ENCODE measurements at places on chromosomes 12 and 14. TPM values are rescaled to one million over a fixed set of nuclear protein-coding genes. Genes with fewer than 3 reads are reported as not detected.

KRT3 gene
- total RNA-seq: not detected

POTEG gene
- total RNA-seq: not detected

KIAA0586 gene
- 16.9 TPM for total RNA-seq

ESR2 gene
- total RNA-seq: 0.16 TPM

KLRC1 gene
- total RNA-seq: not detected

LRP1-AS gene
- not detected for total RNA-seq

CCDC196 gene
- total RNA-seq: not detected

CMKLR1 gene
- total RNA-seq: 10.0 TPM

CLEC4C gene
- total RNA-seq: not detected

ALX1 gene
- total RNA-seq: not detected

E2F7 gene
- 0.14 TPM for total RNA-seq

- DNase-seq: no peak
Measured at GRCh38 chr12:113006206-113006605, 27.9 kb downstream of the OAS2 start.

GRCh38 chr14:64289571-64289970 is 4.6 kb downstream of the ESR2 start:
- no peak for DNase-seq

DNA sequence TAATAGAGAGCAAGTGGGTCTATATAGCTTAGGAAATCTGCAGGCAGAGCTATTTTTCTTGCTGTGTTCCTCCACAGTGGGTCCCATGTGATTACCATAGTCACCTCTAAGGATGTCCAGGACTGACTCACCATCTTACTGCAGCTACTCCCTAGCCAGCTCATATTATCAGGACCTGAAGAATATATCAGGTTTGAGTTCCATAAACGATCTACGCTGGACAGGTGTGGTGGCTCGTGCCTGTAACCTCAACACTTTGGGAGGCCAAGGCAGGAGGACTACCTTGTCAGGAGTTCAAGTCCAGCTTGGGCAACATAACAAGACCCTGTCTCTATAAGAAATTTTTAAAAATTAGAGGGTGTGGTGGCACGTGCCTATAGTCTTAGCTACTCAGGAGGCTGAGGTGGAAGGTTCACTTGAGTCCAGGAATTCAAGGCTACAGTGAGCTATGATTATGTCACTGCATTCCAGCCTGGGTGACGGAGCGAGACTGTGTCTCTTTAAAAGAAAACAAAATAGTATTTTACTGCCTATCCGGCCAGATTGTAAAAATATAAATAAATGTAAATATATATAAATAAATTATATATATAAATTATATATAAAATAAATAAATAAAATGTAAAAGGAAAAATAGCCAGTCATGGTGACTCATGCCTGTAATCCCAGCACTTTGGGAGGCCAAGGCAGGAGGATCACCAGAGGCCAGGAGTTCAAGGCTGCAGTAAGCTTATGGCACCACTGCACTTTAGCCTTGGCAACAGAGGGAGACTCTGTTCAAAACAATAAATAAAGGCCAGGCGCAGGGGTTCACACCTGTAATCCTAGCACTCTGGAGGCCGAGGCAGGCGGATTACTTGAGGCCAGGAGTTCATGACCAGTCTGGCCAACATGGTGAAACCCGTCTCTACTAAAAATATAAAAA is 6.9 kb upstream of the SPRYD4 start:
- peak; percentile 41 for DNase-seq

DNA sequence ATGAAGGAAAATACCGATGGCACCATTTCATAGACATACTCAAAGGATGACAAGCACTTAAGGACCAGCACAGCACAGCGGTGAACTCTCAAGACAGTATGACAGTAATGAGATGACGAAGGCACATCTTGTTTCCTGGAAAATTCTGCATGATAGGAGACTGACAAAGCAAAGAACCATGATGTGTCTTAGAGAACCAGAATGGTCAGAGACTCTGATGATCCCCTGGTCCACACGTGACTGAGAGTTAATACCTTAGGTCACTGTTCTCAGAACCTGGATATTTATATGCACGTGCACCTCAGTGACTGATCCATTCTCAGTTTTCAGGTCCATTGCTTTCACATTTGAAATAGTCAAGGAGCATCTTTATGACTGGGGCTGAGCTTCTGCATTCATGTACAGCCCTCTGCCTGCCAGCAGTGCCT is 35.3 kb downstream of the PROX2 start:
- DNase-seq: no peak

DNA sequence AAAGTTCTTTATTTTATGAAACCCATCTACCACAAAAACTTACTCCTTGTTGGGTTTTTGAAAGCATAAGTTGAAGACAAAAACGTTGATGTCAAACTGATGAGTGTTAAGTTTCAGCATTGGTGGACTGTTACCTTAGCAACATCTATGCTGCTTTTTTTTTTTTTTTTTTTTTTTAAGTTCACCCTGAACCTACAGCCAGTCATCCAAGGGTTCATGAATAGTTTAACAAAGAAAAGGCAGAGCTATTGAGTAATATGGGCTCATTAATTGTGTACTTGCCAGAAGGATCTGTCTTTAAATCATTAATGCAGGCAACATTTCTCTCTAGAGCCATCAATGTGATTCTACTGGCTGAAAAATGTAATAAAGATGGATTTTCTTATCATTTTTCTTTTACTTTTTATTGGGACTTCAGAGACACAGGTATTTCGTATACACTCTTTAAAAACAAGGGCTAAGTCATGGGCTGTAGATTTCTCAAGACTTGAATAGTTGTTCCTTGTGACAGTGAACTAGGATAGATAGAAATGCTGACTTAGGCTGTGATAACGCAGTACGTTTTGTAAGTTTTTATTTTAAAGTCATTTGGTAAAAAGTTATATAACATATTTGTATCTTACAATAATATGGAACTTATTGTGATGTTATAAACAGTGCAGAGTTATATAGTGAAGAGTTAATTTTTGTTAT is at the start of gene PTPRQ:
Gene PTPRQ (plus strand): TSS at position 262 of the 693 bp plus-strand sequence. CDS start 111 bp downstream, at position 373.
- DNase-seq: no peak

DNA sequence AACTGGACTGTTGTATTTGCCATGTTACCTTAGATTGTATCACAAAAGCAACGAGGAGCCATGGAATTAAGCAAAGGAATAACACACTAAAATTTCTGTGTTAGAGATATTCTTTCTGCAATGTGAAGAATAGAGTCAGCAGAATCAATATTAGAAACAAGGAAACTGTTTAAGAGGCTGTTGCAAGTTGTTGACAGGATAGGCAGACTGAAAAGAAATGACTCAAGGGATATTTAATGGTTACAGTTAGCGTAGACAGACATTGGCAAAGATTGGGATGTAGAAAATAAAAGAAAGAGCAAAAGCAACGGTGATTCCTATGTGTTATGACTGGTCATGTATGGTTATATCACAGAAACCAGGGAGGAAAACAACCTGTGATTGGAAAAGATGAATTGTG is 299.0 kb upstream of the PPFIA2 start:
- no peak for DNase-seq

DNA sequence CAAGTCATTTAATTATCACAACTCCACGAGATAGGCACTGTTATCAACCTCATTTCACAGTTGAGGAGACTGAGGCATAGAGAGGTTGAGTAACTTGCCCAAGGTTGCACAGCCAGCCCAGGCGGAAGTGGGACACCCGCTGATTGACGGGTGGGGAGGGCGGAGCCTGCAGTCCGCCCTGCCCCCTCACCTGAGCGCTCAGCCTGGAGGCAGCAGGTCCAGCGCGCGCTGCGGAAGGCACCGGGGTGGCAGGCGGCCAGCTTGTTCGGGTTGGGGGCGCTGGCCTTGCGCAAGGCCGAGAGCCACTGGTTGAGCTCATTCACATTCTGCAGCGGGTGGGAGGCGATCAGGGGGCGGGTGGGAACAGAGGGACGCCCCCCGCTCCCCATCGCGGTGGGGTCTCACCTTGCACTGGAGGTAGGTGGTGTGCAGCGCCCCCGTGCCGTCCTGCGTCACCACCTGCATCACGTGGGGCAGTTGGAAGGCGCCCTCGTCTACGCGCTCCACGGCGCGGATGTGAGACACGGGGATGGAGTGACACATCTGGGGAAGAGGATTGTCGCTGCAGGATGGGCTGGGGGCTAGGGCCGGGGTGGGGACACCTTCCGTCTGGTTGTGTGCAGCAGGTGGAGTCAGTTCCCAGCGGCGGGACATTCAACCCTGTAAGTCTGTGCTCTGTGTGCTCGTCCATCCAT is 31.7 kb downstream of the RASAL1 start:
- no peak for DNase-seq

DNA sequence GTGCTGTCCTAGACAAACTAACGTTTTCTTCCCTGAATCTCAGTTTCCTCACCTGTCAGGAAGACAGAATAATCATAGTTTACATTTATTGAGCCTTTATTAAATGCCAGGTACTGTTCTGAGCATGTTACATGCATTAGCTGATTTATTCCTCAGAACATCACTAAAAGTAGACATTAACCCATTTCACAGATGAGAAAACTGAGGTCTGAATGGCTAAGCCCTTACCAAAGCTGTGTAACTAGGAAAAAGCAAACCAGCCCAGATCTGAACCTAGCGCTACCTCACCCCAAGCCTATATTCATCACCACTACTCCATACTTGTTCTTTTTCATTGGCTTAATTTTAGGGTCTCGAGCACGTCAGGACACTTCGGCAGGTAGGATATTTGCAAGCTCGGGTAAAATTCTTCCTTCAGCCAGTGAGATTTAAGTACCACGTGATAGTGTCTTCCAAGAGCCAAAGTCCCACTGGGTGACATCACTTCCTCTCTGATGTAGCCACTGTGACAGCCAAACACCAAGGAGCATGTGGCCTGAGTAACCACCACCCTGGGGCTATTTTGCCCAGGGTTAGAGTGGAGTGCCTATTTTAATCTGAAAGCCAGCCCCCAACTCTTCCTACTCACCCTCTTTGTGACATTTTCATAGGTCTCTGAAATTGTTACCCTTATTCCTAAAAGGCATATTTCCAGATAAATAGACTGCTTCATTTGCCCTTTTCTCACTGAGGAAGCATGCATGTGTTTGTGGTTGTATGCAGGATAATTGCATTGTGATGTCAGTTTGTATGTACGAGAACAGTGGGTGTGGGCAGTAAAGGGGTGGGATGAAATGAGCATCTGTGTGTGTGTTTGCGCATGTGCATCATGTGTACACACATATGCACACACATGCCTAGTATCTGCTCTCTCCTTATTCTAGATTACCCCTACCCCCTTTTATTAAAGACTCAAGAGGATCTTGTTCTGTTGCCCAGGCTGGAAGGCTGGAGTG is 62.2 kb upstream of the WSCD2 start:
- no peak for DNase-seq

DNA sequence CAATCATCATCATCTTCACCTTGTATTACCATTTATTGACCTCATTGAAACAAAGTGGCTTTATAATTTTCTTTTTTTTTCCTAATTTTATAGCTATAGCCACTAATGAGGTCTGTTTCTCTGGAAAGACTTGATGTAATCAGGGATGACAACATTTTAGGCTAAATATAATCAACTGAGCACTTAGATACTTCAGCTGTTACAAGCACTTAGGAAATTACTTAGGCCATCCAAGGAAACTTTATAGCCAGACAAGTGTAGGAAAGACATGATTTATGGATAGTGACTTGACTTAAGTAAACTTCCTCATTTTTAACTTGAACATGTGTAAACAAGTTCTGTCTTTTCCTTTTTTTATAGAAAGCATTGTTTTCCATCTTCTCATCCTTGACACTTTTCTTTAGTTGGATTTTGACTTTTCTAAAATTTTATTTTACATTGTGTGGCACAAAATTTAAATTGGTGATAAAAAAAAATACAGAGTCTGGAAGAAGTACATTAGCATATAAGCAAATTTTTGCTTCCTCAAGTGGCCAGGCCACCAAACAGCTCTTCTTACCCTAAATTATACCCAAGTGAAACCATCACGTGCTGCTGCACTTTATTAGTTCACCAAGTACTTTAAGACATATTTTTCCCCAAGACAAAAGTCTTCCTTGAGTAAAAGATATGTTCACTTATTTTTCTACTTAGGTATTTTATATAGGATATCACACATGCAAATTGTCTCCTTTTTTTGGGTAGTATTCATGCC is 15.1 kb downstream of the CPNE8 start:
- no peak for DNase-seq

DNA sequence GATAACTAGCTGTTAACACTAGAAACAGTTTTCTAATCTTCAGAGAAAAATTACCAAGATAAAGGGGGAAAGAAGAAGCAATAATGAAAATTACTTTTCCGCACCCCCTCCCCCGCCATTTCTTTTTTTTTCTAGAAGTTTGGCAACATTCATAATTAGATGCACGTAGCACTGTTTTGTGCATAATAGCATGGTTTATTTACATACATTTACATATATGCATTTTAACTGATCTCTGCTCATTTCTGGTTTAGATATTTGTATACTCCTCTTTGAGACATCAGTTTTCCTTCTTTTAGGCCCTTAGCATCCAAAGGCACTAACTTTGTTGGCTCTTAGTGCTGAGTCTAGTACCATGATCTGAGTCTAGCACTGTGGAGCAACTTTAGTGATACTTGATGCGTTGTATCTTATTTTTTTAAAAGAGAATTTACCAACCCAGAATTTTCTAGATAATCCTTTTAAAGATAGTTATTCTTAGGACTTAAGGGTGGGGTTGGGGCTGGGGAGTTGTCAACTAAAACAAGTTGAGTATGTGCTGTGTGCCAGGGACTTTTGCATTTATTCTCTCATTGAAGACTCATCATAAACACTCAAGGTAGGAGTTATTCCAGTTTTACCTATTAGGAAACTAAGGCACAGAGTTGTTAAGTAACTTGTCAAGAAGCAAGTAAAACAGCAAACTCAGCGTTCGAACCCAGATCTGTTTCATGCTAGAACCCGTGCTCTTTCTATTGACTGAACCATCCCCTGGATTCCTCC is 110.5 kb downstream of the DIP2B start:
- no peak for DNase-seq

DNA sequence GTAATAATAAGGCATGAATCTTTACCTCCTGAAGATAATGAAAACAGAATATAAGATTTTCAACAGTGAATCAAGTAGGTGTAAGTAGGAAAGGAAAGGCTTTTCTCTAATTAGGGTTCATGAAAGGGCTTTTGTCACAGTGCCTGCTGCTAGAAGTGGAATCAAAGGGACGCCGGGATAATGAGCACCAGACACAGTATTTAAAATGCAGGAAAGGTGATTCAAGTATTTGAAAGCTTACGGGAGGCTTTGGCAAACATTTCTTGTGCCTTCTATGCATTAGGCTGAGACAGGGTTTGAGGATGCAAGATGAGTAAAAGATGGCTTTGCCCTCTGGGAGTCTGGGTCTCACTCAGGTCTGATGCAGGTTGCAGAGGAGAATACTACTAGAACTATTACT is 70.5 kb upstream of the ANO4 start:
- DNase-seq: no peak

- no peak for DNase-seq
Measured at GRCh38 chr12:7180685-7181084, 8.8 kb upstream of the PEX5 start.

GRCh38 chr14:100147181-100147631 is 12.2 kb downstream of the DEGS2 start:
- no peak for DNase-seq

- peak; percentile 37 for DNase-seq
Measured at GRCh38 chr14:105883066-105884005, 357.0 kb downstream of the TMEM121 start.

Data from sigmoid colon (tissue), 7 donors.